SW 1271 (cell line): ENCODE measurements at places on chromosomes 7 and 10.

DNA sequence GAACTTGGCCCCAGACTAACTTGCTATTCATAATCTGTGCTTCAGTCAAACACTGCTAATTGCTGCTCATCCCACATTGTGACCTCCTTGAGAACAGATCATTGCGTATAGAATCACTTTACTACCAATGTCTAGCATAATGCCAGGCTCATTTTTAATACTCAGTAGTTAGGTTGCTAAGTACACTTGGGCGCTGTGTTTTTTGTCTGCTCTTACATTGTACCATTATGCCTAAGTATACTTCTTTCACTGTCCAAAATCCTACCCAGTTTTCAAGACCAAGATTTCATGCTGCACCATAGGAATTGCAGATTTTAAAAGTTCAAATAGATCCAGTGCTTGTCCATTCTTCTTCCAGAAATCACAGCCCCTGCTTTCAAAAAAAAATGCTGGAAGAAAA is 32.8 kb upstream of the TMEM106B start:
- DNase-seq: no peak

DNA sequence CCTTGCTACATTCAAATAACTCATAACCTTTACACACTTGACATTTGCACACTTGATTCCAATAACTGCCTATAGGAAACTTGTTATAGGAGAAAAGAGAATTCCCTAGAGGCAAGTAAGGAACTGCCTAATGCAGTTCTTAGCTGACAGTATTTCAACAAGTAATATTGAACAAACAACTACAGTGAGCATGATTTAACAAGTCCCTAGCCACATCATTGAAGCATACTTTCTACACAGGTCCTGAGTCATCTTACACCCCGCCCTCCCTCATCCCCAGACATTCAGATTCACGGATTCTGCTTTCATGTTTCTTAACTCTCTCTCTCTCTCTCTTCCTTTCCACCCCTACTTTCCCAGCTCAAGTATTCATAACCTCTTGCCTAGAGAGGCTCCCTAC is 153.5 kb downstream of the LSM5 start:
- DNase-seq: no peak

DNA sequence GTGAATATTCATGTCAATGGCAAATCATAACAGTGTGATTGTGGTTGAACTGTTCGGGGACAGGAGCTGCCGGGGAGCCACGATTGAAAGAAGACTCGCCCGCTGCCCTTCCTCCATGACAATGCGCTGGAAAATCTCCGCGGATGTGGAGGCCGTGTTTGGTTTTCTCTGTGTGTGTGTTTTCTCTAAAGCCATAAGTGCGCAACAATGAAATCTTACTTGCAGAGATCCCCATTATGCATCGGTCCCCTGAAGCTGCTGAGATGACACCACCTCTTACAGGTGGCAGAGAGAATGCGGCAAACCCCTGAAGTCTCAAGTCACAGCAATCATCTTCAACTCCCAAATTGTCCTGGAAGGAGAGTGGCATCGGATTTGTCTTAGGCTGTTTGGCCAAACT is 442.3 kb upstream of the MKI67 start:
- no peak for DNase-seq

GRCh38 chr10:123143825-123144168 is 4.1 kb upstream of the HMX2 start:
- no peak for DNase-seq
